ENCODE measurements at places on chromosomes 6 and 20.

DNA sequence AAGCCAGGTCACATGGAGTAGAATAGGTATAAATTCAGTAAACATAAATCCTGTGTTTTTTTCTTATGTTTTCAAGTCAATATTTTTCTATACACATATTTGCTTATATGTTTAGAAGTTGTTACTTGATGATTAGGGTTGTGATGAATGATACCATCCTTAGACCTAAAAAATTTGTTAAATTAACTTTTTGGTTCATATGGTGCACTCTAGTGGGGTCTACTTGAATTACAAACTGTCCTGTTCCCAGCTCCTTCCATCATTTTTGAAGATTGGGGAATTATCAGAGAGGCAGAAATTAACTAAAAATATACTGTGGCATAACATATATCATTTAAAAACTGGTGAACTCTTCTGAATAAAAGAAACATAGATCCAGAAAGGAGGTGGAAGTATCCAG lies 48.3 kb upstream of the RIPPLY2 start:
- DNase-seq, result no peak

DNA sequence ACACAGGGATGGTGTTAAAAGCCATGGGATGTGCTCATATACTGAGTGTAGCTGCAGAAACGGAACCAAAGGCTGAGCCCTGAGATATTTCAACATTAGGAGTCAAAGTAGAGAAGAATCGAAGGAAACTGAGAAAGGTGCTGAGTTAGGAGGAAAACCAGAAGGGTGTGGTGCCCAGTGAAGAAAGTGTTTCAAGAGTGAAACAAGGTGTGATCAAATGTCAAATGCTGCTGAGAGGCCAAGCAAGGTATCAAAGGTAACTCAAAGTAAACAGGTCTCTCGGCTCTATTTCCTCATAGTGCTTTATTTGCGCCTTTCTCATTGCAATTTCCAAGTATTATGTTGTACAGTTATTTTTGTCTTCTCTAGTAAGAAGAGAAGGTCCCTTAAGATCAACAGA lies 94.1 kb downstream of the PRDM1 start:
- no peak for DNase-seq

DNA sequence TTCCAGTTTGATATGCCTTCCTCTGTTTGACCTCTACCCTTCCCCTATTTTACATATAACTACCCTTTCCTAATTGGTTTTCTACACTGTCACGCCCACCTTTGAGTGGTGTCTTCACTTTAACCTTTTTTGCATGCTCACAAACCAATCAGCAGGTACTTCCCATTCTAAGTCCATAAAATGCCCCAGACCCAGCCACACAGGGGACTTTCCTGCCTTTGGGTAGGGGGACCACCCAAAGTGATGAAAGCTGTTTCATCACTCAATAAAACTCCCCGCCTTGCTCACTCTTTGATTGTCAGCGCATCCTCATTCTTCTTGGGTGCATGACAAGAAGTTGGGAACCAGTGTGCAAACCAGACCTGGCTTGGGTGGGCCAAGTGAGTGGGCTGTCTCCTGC lies 20.5 kb upstream of the SNRPC start:
- no peak for DNase-seq

DNA sequence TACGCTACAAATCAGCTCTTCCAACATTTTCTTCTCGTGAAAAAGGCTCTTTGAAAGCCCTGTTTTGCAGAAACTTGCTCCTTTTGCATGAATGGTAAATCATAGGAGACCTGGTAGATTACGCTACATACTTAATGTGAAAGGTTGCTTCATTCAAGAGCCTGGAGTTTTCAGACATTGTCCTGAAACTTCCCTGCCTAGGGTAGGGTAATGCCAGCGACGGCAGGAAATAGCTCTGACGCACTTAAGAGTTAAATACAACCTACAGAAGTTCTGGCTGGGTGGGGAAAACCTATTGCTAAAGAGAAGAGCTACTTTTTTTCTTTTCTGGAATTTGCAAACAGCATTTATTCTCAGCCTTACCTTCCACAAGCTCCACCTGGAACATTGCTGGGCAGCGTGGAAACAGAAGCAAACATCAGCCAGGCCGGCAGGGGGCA lies 144.5 kb downstream of the LPA start:
- DNase-seq, result no peak

GRCh38 chr6:119030759-119031158 lies 47.7 kb downstream of the FAM184A start:
- DNase-seq, result no peak

- DNase-seq, result no peak
Observed at GRCh38 chr20:61937146-61937962, 128.3 kb downstream of the TAF4 start.

DNA sequence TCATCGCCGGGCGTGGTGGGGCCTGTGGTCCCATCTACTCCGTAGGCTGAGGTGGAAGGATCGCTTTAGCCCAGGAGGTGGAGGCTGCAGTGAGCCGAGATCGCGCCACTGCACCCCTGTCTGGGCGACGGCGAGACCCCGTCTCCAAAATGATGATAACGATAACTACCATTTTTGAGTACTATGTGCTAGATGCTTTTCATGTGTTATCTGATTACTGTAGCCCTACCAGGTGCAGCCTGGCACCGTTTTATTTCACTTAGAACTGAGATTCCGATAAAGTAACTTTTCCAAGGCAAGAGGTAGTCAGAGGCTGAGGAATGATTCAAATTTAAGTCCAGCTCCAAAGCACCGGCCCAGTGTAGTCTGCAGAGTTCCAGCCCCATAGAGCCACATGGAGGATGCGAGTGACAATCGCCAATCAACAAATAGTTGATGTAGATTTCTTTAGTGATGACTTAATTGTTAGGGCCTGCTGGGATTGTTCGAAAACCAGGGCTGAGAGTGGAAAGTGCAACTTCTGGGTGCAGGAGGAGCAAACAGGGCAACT lies 727 bp downstream of the ERMARD start:
- DNase-seq, result no peak

- no peak for DNase-seq
Observed at GRCh38 chr6:159899994-159900745, 9.4 kb downstream of the MAS1 start.

- DNase-seq, result no peak
Observed at GRCh38 chr6:42618686-42619085, 54.9 kb downstream of the UBR2 start.

DNA sequence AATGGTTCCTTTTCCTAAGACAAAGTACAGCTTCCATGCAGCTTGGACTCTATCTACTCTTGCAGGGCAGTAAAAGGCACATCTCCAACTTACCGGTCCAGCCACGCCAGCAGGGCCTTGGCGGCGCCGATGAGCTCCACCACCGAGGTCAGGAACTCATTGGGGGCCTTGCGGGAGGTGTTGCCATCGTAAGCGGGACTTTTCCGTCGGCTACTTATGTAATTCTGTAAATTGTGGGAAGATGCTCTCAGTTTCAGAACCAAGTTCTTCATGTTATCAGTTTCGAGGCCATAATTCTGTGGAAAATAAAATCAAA lies 68.5 kb downstream of the CNKSR3 start:
- DNase-seq, result no peak

DNA sequence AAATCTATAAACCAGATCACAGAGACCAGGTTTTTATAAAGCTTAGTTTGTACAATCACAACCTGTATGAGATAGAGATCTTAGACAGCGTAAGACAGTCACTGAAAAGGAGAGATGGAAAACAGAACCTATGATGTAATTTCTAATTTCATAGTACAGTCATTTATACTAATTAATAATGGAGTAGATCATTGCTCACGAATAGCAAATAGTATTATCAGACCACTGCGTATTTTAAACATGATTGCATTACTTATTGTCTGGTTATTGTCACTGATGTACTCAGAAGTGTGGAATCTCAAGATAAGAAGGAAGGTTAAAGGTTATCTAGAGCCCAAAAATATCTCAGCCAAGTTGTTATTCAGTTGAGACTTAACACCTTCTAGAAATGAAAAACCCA lies 115.6 kb downstream of the KHDC1L start:
- DNase-seq, result no peak

- no peak for DNase-seq
Observed at GRCh38 chr20:16518784-16519084, 54.5 kb downstream of the KIF16B start.

DNA sequence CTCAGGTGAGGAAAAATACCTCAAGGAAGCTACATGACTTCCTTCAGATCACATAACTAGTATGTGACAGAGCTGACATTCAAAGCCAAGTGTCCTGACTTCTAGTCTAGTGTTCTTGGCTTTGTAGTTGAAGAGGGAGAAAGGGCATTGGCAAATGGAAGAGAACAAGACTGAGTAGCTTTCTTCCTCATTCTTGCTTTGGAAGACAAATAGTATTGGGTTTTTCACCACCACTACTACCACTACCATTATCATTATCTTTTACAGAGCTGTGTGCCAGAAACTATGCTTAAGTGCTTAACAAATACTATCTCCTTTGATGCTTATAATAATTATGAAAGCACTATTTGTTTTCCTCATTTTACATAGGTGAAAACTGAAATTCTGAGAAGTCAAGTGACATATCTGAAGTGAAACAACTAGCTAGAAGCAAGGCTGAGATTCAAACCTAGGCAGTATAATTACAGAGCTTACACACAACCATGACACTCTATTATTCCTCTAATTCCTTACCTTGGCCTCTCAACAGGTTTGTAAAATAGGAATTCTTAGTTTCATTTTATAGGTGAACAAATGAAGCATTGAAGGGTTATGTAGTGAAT lies 6.8 kb downstream of the ACSS2 start:
- DNase-seq, result no peak

- DNase-seq, result no peak
Observed at GRCh38 chr20:63023936-63024571, 17.3 kb upstream of the BHLHE23 start.

DNA sequence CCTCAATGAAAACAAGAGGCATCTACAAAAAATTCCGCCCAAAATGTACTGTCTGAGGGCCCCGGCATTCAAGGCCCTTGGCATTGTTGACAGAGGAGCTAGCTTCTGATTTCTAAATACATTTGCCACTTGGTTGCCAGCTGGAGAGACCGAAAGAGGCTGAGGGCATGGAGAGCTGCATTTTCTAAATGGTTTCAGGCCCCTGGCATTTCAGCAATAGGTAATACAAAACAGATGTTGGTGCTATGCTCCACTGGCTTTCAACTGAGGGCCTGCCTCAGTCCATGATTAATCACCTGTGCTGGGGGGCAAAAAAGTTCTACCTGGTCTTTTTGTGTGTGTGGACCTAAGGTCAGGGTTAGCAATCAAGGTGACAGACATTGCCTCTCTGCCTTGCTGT lies 79.5 kb upstream of the ISM1 start:
- no peak for DNase-seq

GRCh38 chr20:43532416-43533055 lies 25.0 kb downstream of the L3MBTL1 start:
- DNase-seq, result no peak

GRCh38 chr6:163761481-163761880 lies 347.0 kb downstream of the QKI start:
- no peak for DNase-seq

DNA sequence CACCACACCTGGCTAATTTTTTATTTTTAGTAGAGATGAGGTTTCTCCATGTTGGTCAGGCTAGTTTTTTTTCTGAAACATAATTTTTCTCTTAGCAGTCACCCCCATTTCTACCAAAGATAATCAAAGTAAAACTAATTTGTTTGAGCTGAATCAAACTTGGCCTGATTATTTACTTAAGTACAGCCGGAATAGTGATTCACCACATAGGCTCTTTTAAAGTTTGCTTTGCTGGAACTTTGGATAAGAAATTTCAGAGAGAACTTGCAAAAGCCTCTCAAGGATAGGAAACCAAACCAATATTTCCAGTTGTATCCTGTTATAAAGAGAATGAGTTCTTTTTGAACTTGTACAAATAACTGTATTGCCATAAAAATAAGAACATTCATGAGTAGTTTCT lies 105.0 kb upstream of the SYNCRIP start:
- DNase-seq, result no peak

DNA sequence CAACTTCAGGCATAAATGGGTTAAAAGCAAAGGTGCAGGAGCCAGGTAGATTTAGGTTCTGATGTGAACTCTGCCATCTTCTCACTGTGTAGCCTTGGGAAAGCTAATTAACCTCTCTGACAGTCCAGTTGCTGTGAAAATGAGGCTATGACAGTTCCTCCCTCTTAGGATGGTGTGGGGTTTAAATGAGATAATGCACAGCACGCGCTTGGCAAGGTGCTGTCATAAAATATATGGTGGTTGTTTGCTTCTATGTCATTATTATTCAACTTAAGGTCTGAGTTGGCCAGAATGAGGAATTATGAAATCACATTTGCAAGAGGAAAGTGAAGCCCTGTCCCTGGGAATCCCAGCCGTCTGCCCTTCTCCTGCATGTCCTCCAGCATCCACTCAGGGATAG lies 15.5 kb upstream of the BCAS1 start:
- no peak for DNase-seq

DNA sequence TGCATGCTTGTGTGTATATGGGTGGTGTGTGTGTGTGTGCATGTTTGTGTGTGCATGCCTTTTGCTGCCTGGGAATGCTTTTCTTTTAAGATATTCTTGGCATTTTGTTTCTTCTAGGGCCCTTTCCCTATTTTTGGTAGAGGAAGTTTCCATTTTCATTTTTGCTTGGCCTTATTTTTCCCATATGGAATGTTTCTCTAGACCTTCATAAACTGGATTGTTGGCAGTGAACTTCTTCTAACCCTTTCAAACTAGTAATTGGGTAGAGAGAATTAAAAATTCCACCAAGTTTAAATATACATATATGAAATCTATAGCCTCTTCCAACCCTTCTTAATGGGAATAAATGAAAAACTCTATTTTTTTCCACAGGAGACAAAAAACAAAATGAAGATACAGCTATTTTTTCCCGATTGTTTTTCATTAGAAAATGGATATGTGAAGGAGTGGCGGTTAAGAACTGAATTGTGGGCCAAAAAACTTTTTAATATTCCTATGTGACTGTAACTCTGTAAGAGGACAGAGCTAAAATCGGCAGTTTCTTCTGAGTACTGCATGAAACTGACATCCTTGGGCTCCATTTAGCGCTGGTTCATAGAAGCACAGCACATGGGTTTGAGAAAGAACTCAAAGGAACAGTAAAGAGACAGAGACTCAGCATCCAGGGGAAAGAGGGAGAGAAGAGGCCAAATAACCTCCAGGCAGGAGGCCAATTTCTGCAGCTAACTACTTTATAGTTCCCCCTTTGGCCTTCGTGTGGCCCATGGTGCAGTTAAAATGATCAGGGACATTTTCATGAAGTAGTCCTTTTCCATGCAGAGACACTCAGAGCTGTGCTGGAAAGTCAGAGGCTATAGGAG lies 102.1 kb downstream of the TMEM170B start:
- no peak for DNase-seq

DNA sequence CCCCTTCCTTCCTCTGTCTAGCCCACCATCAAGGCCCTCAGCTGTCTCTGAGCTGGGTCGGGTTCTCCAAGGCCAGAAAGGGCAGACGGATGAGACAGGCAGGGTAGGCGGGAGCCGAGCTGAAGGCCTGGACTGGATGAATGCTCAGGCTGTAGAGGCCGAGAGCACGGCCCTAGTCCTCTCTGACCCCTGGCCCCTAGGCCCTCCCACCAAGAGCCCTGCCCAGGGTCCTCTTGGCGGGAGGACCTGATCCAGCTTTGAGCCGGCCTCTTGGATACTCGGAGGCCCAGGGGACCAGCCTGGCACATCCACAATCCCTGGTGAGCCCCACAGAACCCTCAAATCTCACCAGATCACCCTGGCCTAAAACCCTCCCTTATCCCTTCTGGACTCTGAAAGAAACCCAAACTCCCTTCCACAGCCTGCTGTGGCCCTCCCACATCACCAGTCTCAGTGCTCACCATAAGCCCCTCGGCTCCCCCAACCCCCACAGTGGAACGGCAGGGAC lies 8.2 kb downstream of the ADISSP start:
- DNase-seq, result no peak
